ENCODE measurements at places on chromosomes 2 and 18.

DNA sequence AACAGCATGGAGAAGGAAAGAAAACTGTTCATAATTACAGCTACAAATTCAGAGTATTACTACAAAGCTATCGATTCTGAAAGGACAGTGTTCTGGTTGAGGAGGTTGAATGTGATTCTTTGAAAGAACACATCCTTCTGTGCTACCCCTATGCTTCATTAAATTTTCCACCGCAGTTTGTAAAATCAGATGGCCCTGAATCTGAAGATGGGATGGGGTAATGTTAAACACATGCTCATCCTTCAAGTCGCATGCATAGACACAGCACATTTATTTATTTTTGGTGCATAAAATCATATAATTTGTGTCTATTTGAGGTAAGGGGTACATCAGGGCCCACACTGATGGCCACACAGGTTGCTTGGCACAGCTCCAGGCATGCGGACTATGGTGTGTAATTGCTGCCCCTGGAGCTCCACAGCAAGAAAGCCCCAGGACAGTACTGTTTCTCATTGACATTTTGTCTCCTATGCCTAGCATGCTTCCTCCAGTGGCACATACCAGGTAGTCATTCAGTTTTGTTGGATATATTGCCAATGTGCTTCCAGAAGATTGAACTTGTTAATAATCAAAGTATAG lies 238.8 kb upstream of the TANK start:
- no peak for DNase-seq

DNA sequence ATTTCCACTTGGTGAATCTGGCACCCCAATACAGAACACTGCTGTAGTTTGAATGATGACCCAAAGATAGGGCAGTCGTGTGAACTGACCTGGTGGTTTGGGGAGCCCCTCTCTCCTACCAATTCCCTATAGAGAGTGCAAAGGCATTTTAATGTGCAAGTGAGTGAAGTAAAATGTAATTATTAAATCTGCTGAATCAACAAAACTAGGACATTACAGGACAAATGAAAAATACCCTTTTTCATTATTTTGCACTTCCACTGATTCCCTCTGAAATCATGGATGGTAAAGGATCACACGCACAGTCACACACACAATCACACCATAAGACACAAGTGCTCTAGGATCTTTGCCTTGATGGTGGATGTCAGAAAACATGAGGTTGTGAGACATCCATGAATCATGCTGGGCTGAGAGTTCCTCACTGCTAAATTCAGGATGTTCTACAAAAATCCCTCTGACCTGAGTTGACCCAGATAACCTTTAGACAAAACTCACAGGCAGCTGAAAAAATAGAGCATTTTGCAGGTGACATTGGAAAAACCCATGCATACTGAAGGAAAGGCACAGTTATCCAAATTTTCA lies 197.4 kb downstream of the FBXO15 start:
- DNase-seq: no peak

GRCh38 chr2:235918876-235919275 lies 249.3 kb downstream of the GBX2 start:
- no peak for DNase-seq

- no peak for DNase-seq
Observed at GRCh38 chr2:159256159-159256558, 30.3 kb downstream of the WDSUB1 start.

- no peak for DNase-seq
Observed at GRCh38 chr2:39851651-39852110, 72.6 kb upstream of the THUMPD2 start.

GRCh38 chr2:236940916-236941520 lies 144.7 kb upstream of the COPS8 start:
- DNase-seq: no peak

- DNase-seq: no peak
Observed at GRCh38 chr2:205235434-205235833, 446.9 kb upstream of the NRP2 start.

DNA sequence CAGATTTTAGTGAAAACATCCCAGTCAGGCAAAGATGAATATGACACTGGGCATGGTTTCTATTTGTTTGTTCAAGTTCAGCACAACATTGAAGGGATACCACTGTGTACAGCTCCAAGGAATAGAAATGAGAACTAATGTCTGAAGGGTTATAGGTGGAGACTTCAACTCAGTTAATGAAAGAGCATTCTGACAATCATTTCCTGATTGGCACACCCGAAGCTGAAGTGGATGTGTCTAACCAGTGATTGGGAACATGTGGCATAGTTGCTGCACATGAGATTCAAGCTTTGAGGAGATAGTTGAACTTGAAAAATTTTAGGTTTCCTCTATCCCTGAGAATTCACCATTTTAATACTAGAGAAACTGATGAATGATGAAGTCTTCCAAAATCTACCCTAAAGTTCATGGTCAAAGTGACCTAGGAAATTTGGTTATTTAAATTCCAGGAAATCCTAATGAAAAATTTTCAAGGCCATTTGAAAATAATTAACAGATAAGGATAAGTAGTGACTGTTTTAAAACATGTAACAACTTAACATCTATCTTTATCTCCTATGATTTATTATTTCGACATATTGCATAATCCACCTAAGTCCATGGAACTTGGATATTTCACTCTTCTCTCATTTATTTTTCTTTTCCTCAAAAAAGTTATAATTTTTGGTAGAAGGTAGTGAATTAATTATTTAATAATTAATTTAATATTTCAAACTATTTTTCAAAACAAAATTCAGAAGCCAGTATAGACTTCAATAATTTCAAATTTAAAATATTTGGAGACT lies 38.0 kb downstream of the SLC9A4 start:
- no peak for DNase-seq

DNA sequence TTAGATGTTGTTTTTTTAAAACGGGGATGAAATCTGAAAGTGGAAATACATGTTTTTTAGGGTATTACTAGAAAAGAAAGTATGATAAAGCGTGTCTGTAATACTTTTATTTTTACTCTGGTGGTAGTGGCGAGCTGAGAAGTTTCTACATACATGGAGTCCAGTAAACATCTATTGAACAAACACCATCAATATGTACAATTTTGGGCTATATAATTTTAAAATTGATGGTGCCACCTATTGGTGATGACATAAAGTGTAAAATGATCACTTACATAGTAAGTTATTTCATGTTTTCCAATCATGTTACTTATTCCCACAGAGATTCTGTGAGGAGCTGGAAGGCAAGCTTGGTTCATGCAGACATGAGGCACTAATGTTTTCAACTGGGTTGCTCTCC lies 31.5 kb upstream of the NFE2L2 start:
- no peak for DNase-seq

DNA sequence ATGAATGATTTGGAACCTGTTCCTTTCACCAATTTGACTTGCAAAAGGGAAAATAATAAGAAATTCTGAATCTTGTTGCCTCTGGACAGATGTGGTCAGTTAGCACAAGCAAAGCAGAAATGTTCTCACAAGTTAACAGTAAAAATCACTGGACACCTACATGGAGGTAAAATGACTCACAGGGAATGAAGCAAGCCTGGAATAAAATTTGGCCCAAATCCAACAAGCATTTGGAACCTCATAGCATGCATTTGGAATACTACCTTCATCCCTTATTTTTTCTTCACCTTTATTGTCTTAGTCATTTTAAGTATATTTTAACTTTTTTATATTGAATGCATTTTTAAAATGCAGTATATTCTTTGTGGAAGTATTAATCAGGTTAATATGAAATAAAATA lies 602.9 kb downstream of the ARHGAP15 start:
- no peak for DNase-seq

DNA sequence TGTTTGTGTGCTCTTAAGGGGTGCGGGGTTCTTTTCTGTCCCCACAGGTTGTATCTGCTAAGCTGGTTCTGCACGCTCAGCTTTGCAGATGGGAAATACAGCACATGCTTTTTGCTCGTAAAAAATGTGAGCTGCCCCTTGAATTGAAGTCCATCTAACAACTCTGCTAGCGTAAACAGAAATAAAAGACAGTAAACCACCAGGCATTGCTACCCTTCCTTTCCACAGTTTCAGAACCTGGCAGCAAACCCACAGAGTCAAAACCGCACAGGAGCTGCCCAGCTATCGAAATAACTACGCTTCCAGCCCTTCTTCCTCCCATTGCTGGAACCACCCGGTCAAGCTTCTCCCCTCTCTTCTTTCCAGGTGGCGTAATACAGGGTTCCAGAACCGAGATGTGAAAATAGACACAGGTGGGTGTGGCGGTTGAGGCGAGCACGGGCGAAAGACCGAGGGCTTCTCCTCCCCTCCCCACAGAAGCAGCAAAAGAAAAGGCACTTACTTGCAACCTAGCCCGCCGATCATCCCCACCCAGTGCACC lies 479 bp downstream of the SCN9A start:
- no peak for DNase-seq

- DNase-seq: no peak
Observed at GRCh38 chr18:59101830-59102414, 37.8 kb upstream of the SEC11C start.

DNA sequence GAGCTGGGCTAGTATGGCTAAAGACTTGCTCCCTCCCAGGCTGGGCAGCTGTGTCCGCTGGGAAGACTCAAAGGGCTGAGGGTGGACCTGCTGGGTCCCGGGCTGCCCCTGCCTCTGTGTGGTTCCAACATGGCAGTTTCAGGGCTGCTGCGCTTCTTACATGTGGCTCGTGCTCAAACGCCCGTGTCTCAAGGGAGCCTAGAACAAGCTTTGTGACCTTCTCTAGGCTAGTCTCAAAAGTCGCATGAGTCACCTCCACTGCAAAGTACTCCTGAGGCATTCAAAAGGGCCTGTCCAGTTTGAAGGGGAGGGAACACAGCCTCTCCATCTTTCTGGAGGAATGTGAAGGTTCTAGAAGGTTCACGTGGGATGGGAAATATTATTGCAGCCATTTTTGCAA lies 44.7 kb upstream of the RAB31 start:
- no peak for DNase-seq

GRCh38 chr2:138333677-138334076 lies 167.9 kb upstream of the SPOPL start:
- DNase-seq: no peak

DNA sequence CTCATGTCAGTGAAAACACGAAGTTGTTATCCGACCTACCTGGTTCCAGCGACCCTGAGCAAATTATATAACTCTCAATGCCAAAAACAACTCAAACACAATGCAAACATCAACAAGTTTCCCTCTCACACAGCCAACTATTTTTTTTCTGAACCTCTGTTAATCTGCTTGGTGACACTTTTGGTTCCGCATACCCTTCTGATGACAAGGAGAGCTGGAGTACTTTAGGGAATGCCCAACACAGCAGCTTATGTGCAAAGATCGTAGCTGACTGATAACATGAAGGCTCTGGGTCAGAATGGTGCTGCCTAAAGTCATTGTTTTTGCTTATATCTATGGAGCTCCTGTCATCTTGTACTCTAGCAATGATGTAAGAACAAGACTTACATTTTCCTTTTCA lies 72.7 kb upstream of the CCDC68 start:
- DNase-seq: no peak

DNA sequence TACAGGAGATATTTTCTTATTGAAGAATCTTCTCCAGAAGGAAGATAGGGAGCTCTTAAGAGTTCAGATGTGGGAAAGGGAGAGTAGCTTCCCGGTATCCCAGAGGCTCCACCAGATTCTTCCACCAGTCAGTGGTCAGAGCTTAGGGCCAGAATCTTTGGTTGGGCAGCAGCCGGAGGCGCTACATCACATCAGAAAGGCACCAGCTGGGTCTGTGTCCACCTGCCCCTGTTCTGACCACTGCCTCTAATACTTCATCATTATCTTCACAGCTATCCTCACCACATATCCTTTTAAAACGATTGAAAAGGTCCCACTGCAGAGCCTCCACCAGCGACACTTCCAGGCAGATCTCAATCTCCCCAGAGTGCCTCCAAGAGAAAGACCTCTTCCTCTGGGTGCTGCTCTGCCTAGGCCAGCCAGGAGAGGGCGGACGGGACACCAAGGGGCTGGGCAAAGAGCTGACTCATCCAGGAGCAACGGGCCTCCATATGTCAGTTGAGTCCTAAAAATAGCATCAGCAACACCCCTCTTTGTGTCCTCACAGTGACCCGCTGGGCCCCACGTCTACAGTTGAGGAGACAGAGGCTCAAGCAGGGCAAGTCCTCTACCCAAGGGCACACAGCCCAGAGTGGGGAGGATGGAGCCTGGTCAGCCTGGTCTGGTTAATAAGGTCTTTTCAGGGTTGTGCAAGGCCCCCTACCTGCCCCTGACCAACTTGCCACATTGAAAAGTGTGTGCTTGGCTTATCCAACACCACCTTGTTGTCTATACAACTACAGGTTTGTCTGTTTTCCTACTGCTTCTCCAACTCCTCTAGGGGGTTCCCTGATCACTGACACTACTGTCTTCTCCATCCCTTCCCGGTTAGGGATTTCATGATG lies 81.2 kb downstream of the ADD2 start:
- no peak for DNase-seq

DNA sequence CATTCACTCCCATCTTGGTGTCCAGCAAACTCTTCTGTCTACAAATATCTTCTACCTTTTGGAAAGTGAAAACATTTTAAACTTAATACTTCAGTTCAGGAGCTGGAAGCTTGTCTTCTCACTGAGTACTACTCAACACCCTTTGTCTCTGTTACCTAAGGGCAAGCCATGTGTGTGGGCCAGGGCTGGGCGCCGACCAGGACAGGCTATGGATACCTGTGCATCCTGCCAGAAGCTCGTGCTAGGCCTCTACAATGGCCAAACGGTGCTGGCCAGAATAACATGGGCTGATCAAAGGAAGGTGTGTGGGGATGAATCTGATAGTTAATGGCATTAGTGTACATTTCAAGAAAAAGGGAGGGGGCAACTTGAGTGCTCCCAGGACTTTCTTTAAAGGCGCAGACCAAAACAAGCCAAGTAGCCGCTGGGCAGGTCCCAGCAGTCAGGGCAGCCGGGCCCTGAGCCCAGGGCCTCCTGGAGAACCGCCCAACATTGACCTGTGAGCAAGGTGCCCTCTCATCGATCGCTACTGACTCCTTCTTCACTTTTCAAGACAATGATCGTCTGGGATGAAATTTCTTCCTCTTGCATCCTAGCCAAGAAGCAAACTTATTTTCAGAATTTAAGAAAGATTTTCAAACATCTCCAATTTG lies 29.0 kb upstream of the ID2 start:
- no peak for DNase-seq

DNA sequence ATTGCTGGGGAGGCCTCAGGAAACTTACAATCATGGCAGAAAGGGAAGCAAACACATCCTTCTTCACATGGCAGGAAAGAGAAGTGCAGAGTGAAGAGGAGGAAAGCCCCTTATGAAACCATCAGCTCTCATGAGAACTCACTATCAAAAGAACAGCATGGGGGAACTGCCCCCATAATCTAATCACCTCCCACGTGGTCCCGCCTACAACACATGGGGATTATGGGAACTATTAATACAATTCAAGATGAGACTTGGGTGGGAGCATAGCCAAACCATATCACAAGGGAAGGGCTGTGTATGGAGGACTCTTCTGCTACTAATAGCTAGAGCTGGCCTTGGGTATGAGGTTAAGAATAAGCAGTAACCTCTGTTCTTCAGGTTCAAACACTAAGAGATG lies 8.8 kb upstream of the SETBP1 start:
- no peak for DNase-seq
